ENCODE measurements at places on chromosomes 6 and 20. TPM values are rescaled to one million over a fixed set of nuclear protein-coding genes. Genes with fewer than 3 reads are reported as not detected.
A peak's percentile ranks its signal among the peaks of the same experiment; 100 is the strongest.

The FERMT1 gene
- total RNA-seq: 9.6 TPM

The RCAN2 gene
- 3.0 TPM for total RNA-seq

The TCF15 gene
- 2.0 TPM for total RNA-seq

The CCM2L gene
- total RNA-seq: 5.2 TPM

The KCNK17 gene
- 1.2 TPM for total RNA-seq

The OOEP gene
- not detected for total RNA-seq

The TFAP2B gene
- total RNA-seq: not detected

The BLCAP gene
- total RNA-seq: 54.3 TPM

The C20orf204 gene
- total RNA-seq: 1.3 TPM

The SLC17A1 gene
- total RNA-seq: not detected

The TMEM151B gene
- total RNA-seq: 2.4 TPM

DNA sequence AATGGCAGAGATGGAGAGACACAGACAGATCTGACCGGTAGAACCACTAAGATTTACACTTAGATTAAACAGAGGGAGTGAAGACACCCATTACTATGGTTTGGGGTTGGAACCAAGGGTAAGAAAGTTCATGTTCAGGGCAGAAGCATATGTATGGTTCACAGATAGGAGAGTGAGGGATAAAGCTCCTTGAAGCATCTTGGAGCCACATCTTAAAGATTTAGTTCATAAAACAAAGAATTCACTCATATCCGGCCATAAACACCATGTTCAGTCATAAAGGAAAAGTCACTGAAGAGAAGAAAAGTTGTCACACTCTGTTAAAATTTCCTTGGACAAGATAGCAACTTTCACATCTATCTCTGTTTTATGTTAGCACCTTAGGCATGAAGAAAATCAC is 18.0 kb downstream of the STX7 start:
- H3K36me3 ChIP-seq: peaks cover 21% of the 10 kb centered on the region
- no peak for DNase-seq
- no peaks in the 10 kb centered on the region for H3K27me3 ChIP-seq
- H3K27ac ChIP-seq: no peak overlapping the region
- peaks cover 9% of the 10 kb centered on the region for H3K4me1 ChIP-seq

DNA sequence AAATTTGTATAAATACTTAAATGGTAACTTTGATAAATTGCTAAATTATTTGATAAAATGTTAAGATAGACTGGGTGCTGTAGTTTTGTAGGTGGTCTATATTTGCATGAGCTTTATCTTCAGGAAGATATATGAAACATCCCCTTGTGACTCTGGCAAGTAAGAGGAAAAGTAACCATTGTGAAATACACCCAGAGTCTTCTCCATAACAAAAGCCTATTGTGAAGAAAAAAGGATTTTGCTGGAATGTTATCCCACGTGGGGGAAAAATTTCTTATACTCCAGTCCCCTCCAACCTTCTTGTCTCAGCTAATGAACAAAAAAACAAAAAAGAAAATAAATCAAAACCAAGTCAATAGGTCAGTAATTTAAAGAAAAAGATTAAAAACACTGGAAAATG is 600.7 kb downstream of the HDGFL1 start:
- H3K4me3 ChIP-seq: no peak overlapping the region
- peaks cover 27% of the 10 kb centered on the region for H3K36me3 ChIP-seq
- H3K4me1 ChIP-seq: no peaks in the 10 kb centered on the region
- no peak overlapping the region for H3K27ac ChIP-seq
- no peak for DNase-seq

GRCh38 chr6:89977808-89978748 is 83.8 kb downstream of the GJA10 start:
- H3K27me3 ChIP-seq: no peaks in the 10 kb centered on the region
- no peaks in the 10 kb centered on the region for H3K36me3 ChIP-seq
- H3K4me3 ChIP-seq: no peak overlapping the region
- no peak for DNase-seq
- H3K4me1 ChIP-seq: no peaks in the 10 kb centered on the region

DNA sequence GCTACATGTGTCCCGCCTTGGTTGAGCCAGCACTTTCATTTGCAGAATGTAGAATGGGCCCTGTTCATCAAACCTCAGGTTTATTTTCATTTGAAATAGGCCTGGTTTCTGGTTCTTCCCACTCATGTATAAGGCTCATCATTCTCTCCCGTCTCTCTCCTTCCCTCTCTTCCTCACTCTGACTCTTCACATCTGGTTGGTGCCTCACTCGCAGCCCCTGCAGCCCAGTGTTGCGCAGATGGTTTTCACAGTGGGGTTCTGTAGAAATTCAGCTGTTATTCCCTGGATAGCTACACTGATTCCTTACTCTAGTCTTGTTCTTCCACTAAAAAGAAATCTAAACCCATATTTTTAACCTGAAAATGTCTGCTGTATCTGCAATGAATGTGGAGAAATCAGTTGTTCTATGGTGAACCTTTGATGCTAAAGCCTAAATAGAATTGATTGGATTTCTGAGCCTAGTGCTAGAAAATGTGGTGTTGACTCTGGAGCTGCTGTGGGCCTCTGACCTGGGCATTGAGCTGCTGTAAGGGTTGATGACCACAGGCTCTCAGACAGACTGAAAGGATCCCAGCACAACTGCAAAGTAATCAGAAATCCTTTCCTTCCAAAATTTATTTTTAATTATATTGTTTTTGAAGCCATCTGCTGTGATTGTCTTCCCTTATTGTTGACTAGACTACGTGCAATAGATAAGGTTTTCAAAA is 150.3 kb downstream of the TMEM242 start:
- no peaks in the 10 kb centered on the region for H3K4me1 ChIP-seq
- H3K27ac ChIP-seq: no peak overlapping the region
- H3K27me3 ChIP-seq: no peaks in the 10 kb centered on the region
- no peak for DNase-seq
- no peak overlapping the region for H3K4me3 ChIP-seq

DNA sequence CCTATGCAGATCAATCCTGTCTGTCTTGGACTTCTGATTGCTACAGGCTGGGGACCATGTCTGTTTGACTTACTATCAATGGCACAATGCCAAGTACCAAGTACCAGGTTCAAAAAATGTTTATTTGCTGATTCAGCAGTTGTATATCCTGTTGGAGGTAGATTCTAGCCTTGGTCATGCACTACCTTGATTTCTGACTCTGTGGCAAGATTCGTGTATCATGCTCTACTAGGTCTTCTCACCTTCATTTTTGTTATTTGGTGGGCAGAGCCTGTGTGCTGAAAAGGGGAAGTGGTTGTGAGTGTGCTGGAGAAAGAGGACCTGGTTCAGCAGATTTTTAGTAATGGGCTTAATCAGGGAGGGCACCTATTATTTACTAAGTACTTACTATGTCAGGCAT is 192.4 kb upstream of the MYLIP start:
- H3K4me3 ChIP-seq: no peak overlapping the region
- peaks cover 17% of the 10 kb centered on the region for H3K36me3 ChIP-seq
- DNase-seq: no peak
- no peaks in the 10 kb centered on the region for H3K4me1 ChIP-seq

- H3K4me1 ChIP-seq: peaks cover 3% of the 10 kb centered on the region
- no peaks in the 10 kb centered on the region for H3K27me3 ChIP-seq
- H3K27ac ChIP-seq: no peak overlapping the region
- peak; percentile 76 for DNase-seq
- no peak overlapping the region for H3K4me3 ChIP-seq
- no peaks in the 10 kb centered on the region for H3K36me3 ChIP-seq
These were observed 64.8 kb downstream of the KIAA0319 start for GRCh38 chr6:24581084-24581669.

DNA sequence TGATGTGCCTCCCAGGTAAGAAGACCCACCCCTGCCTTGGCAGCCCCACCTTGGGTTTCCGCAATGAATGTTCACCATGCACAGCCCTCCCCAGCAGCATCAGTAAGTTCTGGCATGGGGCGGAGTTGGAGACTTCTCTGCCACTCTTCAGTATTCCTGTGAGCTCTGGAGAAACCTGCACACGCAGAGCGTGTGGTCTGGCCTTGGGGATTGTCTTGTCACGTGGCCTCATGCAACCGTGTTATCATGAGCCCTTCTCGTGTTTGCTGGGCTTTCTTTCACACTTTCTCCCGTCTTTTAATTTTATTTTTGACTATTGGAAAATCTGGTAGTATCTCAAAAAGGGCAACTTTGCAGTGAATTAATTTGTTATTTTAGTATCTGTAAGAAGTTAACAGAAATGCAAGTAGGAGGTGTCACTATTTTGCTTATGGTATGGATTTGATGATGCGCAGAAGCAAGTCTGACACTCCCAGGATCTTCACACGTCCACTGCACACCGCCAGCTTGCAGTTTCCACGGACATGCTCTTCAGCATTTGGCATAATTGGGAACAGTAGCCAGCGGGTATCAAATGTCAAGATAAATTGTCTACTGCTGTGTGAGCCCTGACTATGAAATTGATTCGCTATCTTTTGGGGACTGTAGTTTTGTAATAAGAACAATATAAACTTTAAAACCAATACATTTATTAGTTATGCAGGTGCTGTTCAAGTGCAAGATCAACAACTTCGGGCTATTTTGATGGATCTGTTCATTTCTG is 463.5 kb downstream of the QKI start:
- H3K36me3 ChIP-seq: no peaks in the 10 kb centered on the region
- no peak for DNase-seq

GRCh38 chr6:138410048-138410735 is 6.2 kb downstream of the HEBP2 start:
- H3K27me3 ChIP-seq: no peaks in the 10 kb centered on the region
- no peak for DNase-seq
- peaks cover 80% of the 10 kb centered on the region for H3K36me3 ChIP-seq
- no peaks in the 10 kb centered on the region for H3K4me1 ChIP-seq
- no peak overlapping the region for H3K4me3 ChIP-seq
- no peak overlapping the region for H3K27ac ChIP-seq

- DNase-seq: no peak
- H3K4me1 ChIP-seq: 0 out of 2 replicates have a peak, but pooled peaks cover 2% of the 10 kb centered on the region
- no peak overlapping the region for H3K4me3 ChIP-seq
- H3K27me3 ChIP-seq: no peaks in the 10 kb centered on the region
- no peak overlapping the region for H3K27ac ChIP-seq
These were observed 192.5 kb downstream of the COL9A1 start for GRCh38 chr6:70110126-70111022.

DNA sequence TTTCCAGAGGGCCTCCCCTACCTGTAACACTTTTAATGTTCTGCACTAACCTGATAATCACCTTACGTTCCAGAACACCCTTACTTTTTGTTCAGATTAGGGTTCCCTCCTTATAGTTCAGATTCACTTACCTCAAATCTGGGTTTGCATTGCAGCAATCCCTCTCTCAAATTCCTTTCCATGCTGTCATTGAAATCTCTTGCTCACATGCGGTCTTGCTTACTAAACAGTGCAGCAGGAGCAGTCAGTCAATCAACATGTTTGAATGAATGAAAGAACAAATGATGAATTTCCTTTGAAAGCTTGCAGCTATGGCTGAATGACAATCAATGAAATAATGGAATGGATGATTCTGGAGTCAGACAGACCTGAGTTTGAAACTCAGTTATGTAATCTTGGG is 200.1 kb downstream of the HIVEP2 start:
- H3K4me3 ChIP-seq: no peak overlapping the region
- H3K27ac ChIP-seq: no peak overlapping the region
- H3K4me1 ChIP-seq: no peaks in the 10 kb centered on the region
- no peaks in the 10 kb centered on the region for H3K27me3 ChIP-seq
- no peaks in the 10 kb centered on the region for H3K36me3 ChIP-seq

- no peak for DNase-seq
- H3K4me3 ChIP-seq: no peak overlapping the region
- H3K36me3 ChIP-seq: no peaks in the 10 kb centered on the region
- no peak overlapping the region for H3K27ac ChIP-seq
- H3K4me1 ChIP-seq: no peaks in the 10 kb centered on the region
- no peaks in the 10 kb centered on the region for H3K27me3 ChIP-seq
These were observed 23.3 kb upstream of the CDKN1A start for GRCh38 chr6:36655085-36655724.

DNA sequence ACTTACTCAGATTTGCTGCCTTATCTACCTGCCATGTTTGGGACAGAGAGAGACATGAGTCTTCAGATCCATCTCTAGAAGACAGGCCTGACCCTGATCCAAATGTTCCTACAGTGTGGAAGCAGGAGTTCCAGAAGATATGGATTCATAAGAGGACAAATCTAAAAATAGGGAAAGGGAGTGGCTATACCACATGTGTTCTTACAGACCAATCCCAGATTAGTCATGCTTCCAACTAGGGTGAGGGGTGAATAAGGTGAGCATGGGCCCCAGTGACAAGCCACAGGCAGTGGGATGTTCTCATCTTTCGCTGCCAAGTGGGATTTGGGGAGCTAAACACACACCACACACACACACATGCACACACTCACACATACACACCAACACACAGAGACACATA is 670.7 kb upstream of the CITED2 start:
- DNase-seq: no peak
- no peak overlapping the region for H3K4me3 ChIP-seq
- H3K4me1 ChIP-seq: peaks cover 8% of the 10 kb centered on the region
- H3K36me3 ChIP-seq: no peaks in the 10 kb centered on the region
- no peak overlapping the region for H3K27ac ChIP-seq
- H3K27me3 ChIP-seq: no peaks in the 10 kb centered on the region

GRCh38 chr6:15449011-15449410 is 203.1 kb downstream of the JARID2 start:
- H3K4me1 ChIP-seq: peaks cover 20% of the 10 kb centered on the region
- no peaks in the 10 kb centered on the region for H3K27me3 ChIP-seq
- no peak overlapping the region for H3K4me3 ChIP-seq
- no peak for DNase-seq
- H3K27ac ChIP-seq: no peak overlapping the region
- peaks cover 32% of the 10 kb centered on the region for H3K36me3 ChIP-seq

DNA sequence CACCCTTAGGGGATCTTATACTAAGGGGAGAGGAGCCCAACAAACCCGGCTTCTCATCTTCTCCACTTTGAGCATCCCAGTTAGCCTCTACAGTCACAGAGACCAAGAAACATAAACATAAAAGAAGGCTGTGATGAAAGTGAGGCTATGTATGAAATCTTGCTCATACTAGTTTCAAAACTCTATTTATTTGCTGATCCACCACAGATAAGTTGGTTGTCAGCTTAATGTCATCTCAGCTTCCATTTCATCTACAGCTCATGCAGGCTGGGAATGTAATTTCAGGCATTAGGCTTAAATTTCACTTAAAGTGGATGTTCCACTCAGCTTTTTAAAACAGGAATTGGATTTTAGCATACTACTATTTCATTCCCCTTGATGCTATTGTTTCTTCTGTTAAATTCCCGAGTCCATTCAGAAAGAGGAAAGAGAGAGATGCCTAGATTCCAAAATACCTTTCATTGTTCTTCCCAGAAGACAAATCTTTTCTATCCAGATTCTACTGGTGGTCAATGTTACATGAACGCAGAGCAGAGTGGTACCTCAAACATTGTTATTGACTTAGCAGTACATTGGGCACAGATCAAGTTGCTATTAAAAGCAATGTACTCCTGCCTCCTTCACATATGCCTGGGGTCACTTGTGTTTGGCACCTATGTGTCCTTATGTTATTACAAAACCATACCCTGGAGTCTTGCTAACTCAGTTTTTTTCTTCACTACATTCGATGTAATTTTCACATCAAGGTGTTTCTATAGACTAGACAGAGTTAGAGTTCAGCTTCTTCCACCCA is 149.0 kb downstream of the HACE1 start:
- H3K27ac ChIP-seq: no peak overlapping the region
- no peaks in the 10 kb centered on the region for H3K4me1 ChIP-seq
- H3K27me3 ChIP-seq: no peaks in the 10 kb centered on the region
- no peaks in the 10 kb centered on the region for H3K36me3 ChIP-seq
- H3K4me3 ChIP-seq: no peak overlapping the region
